ENCODE measurements at places on chromosomes 16 and 17. TPM values are rescaled to one million over a fixed set of nuclear protein-coding genes. Genes with fewer than 3 reads are reported as not detected.

SOCS1 gene
- total RNA-seq = 1.2 TPM

UBB gene
- 1,586 TPM for total RNA-seq

STH gene
- not detected for total RNA-seq

PRSS8 gene
- 116 TPM for total RNA-seq

ZNF688 gene
- total RNA-seq = 7.5 TPM

LIG3 gene
- 110 TPM for total RNA-seq
